SIG-M5 (cell line): ENCODE measurements at places on chromosomes 3 and 15.

DNA sequence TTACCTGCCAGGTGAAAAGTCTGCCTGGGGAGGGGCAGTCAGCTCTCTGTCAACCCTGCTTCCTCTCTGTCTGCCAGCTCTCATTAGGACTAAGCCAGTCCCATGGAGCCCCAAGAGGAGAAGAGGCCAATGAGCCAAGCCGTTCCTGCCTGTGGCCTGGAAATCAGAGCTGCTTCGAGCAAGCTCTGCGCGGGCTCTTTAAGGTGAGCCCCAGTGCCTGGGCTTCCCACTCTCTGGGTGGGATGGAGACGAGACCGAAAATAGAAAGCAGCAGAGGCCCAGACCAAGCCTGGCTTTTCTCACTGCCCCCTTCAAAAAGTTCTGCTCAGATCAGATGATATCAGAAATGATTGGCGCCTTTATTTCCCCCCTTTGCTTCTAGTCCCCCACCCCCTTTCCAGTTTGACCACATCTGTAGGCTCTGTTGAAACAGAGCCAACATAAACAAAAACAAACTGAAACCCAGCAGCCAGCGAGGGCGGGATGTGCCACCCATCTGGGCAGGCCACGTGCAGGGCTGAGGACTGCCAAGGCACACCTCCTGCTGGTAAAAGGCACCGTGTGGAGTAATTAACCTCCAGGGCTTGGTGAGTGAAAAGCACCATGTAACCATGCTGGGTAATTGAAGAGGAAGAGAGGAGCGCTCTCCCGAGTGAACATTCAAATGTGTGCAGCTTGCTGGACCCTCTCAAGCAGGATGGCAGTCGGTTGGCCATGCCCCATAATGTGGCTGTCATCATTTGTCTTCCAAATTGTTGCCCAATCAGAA lies 471.0 kb upstream of the PROK2 start:
- DNase-seq, result no peak

DNA sequence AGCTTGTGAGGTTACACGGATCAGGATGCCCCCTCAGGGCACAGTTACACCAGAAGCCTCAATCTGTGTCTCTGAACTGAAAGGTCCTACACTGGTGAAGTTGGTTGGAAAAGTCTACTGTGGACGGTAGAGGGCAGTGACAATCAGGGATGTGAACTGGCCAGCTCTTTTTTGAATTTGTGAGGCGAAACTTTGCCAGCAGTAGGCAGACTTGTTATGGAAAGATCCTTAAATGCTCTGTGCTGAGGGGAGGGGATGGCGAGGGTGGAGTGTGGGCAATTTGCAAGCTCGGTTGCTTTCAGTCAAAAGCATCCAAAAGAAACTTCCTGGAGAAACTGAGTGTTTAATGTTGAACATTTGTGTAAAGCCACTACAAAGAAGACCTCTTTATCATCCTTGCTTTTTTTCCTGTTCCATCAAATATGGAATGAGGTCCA lies 127.4 kb upstream of the ABHD17C start:
- no peak for DNase-seq

GRCh38 chr15:62164396-62165103 lies 535 bp downstream of the C2CD4B start:
- DNase-seq, result no peak

- peak; percentile 36 for DNase-seq
These were observed 4.6 kb upstream of the UQCRC1 start for GRCh38 chr3:48614044-48614443.

DNA sequence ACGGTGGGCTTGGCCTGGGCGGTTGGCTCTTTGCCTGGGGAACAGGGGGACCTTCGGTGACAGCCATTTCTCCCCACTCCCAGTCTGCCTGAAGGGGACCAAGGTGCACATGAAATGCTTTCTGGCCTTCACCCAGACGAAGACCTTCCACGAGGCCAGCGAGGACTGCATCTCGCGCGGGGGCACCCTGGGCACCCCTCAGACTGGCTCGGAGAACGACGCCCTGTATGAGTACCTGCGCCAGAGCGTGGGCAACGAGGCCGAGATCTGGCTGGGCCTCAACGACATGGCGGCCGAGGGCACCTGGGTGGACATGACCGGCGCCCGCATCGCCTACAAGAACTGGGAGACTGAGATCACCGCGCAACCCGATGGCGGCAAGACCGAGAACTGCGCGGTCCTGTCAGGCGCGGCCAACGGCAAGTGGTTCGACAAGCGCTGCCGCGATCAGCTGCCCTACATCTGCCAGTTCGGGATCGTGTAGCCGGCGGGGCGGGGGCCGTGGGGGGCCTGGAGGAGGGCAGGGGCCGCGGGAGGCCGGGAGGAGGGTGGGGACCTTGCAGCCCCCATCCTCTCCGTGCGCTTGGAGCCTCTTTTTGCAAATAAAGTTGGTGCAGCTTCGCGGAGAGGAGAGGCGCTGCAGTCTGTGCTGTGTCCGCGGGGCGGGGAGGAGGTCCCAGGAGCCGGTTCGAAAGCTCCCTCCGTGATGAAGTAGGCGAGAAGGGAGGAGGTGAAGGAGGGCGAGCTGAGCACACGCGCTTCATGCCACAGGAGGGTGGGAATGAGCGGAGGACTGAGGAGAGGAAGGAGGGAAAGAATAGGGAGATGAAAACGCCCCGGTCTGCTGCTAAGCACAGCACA lies 9.6 kb downstream of the CLEC3B start:
- no peak for DNase-seq

DNA sequence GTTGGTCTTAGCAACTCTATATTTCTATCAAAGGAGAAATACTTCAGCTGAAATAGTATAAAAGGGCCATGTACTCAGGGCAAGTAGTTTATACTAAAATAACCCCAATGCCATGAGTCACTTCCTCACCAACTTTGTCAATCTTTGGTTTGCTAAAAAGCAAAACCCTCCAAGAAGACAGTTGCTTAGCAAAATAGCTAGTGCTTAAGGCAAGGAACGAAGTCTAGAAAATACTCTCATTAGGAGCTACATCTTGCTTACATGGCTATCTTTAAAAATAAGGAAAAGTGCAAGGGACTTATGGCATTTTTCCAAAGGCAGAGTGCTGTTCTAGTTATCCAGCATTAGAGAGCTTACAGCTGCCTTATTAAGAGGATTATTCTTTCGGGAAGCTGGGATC lies 28.4 kb downstream of the P3H2 start:
- no peak for DNase-seq

- no peak for DNase-seq
These were observed 9.1 kb upstream of the HDAC11 start for GRCh38 chr3:13470894-13471574.

DNA sequence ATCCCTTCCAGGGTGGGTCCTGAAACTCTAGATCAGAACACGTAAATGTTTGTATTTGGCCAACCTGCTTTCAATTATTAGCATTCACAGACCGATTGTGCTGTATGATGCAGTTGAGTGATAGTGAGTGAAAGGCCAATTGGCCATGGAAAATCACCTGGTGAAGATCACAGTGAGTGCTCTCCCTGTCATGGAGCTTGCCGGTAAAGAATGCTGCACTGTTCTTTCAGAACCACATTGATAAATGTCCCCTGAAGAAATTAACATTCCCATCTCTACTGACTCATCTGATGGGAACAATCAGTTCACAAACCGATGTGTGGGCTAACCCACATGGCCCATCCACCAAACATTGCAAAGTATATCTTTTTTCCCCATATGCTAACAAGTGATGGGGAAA lies 324.8 kb upstream of the TBL1XR1 start:
- no peak for DNase-seq

- no peak for DNase-seq
These were observed 4.5 kb downstream of the IL17RB start for GRCh38 chr3:53850895-53851294.

DNA sequence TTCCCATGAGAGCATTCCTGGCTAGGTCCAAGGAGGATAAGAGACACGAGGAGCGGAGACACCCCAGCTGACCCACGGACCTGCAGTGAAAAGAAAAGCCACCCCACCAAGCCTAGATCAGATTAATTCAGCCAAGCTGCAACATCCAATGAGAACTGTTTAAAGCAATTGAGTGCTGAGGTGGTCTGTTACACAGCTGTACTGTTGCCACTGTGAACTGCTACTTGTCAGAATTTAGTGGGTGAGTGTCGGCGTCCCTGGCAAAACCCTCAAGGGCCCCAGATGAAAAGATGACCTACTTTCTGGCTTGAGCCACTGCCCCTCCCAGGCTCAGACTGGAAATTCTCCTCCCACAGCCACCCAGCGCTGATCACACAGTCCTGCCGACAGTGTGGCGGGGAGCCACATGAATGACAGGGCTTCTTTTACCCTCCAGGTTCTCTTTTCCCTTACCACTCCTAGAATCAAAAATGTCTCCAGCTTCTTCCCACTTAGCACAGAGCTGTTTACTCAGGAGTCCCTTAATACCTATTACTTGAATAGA lies 26.4 kb upstream of the KBTBD12 start:
- DNase-seq, result no peak

GRCh38 chr3:189353988-189354889 lies 182.5 kb downstream of the TPRG1 start:
- no peak for DNase-seq

DNA sequence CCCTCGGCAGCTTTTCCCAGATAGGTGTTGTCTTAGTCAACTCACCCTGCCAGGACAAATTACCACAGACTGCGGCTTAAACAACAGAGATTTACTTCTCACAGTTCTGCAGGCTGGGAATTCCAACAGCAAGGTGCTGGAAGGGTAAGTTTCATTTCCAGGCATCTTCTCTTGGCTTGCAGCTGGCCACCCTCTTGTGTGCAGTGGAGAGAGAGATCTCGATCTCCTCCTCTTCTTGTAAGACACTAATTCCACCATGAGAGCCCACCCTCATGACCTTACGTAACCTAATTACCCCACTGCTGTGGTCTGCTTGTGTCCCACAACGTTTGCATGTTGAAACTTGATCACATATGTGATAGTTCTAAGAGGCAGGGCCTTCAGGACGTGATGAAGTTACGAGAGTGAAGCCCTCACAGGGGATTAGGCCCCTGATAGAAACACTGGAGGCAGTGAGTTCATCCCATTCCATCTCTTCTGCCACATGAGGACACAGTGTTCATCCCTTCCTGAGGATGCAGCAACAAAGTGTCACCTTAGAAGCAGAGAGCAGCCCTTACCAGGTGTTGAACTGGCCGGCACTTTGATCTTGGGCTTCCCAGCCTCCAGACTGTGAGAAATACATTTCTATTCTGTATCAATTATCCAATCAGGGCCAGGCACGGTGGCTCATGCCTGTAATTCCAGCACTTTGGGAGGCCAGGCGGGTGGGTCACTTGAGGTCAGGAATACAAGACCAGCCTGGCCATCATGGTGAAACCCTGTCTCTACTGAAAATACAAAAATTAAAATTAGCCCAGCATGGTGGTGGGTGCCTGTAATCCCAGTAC lies 247.7 kb downstream of the PLCL2 start:
- no peak for DNase-seq
